ENCODE measurements at places on chromosomes 7 and 10.
A peak's percentile ranks its signal among the peaks of the same experiment; 100 is the strongest.

GRCh38 chr10:43090188-43090587 lies 13.3 kb downstream of the RET start:
- no peak for DNase-seq

- no peak for DNase-seq
Observed at GRCh38 chr10:14570800-14571199, 203.9 kb downstream of the FAM107B start.

GRCh38 chr10:132592790-132593383 lies 55.3 kb downstream of the INPP5A start:
- no peak for DNase-seq

GRCh38 chr7:98222533-98223195 lies 11.4 kb downstream of the BHLHA15 start:
- DNase-seq = no peak

GRCh38 chr7:116829041-116829440 lies 33.3 kb upstream of the CAPZA2 start:
- no peak for DNase-seq

GRCh38 chr10:61639952-61640351 lies 22.8 kb upstream of the CABCOCO1 start:
- DNase-seq = no peak

DNA sequence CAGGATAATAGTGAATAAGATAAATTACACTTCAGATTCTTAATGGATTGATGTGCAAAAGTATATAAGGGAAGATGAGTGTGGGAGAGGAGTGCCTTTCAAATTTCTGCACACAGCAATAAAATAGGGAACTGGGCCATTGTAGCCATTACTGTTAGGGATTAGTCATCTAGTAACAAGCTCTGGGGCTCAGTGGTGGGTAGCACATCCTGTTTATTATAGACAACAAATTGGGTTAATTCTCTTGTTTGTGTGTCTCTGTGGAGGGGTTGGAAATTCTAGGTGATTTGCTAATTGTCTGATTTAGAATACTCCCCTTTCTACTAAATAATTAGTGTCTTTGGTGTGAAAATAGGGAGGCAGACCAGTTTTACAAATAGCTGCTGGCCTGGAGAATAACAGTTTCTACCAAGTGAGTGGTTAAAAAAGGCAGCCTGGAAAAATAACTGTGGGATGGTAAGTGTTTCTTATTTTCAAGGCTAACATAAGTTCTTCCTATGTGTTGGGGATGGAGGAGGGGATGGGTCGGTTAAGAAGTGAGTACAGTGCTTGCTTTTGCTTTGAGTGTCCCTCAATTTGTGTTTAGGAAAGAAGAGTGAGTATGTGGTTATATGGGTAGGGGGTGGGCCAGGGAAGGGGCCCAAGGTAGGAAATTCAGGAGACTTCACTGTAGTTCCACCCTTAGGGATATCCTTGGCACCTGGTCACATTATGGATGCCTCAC lies 43.3 kb upstream of the TMEM248 start:
- DNase-seq = no peak

DNA sequence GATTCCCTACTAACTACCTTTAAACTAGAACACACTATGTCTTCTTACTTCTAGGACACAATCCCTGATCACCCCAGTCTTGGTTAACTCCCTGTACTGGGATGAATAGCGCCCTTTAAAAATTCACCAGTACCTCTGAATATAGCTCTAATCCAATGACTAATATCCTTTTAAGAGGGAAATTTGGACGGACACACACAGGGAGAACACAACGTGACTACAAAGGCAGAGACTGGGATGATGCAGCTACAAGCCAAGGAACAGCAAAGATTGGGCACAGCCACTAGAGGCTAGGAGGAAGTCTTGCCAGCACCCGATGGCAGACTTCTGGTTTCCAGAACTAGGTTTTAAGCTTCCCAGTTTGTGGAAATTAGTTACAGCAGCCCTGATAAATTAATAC lies 81.4 kb downstream of the MALSU1 start:
- no peak for DNase-seq

DNA sequence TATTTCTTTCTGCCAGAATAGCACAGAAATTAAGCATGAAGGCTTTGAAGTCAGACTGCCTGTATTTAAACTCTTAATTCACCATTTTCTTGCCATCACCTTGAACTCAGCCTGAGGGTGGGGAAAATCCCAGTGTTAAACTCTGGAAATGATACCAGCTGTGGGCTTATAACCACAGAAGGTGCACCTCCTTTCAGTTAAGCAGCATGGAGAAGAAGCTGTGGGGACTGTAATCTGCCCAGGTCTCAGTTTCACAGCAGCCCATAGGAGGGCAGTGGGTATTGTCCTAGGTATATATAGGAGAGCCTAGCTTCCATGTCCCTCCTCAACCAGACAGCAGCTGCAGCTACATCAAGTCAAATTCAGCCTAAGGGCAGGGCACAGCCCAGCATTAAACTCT lies 241.6 kb downstream of the HPSE2 start:
- no peak for DNase-seq

- DNase-seq = peak; percentile 59
Observed at GRCh38 chr7:142134909-142135308, 23.4 kb downstream of the MGAM2 start.

DNA sequence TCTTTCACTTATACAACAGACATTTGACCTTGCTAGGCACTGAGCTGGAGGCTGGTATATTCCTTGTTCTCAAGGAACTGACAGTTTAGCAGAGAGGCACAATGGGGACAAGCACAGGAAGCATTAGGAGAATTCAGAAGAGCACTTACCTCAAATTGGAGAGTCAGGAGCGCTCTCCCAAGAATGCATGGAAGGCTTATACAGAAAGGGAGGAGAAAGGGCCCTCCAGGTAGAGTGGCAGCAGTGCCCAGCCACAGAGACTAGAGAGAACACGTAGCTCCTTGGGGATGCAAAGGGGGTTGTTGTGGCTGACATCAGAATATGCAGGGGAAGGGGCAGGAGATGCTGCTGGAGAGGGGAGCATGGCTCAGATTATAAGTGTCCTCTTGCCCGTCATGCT lies 78.2 kb upstream of the MKLN1 start:
- no peak for DNase-seq

- no peak for DNase-seq
Observed at GRCh38 chr7:18445916-18446520, 49.5 kb upstream of the HDAC9 start.

GRCh38 chr7:4616116-4616515 lies 66.0 kb upstream of the FOXK1 start:
- DNase-seq = no peak

- DNase-seq = no peak
Observed at GRCh38 chr10:131644289-131644688, 256.5 kb upstream of the PPP2R2D start.

GRCh38 chr10:13571541-13571940 lies 15.2 kb upstream of the PRPF18 start:
- no peak for DNase-seq

DNA sequence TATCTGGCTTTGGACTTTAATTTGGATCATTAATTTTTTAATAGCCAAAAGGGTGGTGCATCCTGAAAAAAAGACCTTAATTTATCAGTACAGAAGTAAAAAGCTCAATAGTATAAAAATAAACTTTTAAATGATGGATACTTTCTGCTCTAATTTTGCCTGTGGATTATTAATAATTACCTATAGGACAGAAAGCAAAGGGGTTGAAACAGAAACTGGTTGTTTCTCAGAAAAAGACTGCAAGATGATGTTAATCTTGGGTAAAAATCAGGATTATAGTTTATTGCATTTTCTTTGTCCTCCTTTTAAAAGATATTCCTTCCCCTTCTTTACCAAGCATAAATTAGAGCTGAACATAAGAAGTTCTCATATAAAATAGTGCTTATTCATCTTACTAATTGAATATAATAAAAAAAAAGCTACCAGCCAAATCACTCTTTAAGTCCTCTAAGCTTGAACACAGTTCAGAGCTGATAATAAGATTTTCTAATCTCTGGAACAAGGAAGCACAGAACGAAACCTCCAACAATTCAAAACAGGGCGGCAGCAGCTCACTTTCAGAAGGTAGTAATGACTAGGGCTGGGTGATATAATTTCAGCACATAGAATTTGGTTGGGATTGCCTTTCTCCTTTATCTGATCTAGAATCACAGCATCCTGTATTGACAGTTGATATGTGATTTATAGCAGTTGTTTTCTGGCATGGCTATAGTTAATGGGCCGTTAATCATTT lies 8.1 kb upstream of the GPR85 start:
- no peak for DNase-seq

- DNase-seq = no peak
Observed at GRCh38 chr7:11239316-11239715, 265.6 kb downstream of the PHF14 start.

DNA sequence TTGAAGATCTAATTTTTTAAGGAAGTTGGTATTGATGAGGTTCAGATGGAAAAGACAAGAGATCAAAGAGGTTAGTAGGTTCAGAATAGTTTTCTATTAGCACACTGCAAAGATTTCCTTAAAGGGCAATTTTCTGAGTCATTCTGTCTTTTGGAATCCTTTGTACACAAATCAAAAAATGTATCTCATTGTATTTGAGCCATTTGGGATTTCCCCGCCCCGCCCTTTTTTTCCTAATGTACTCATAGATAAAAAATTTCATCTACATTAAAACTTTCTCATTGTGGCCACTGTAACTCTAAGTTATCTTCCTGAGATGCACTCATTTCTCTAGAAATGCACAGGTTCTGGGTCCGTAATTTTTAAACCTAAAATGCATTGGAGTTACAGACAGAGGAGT lies 12.1 kb downstream of the GIMAP6 start:
- DNase-seq = no peak

DNA sequence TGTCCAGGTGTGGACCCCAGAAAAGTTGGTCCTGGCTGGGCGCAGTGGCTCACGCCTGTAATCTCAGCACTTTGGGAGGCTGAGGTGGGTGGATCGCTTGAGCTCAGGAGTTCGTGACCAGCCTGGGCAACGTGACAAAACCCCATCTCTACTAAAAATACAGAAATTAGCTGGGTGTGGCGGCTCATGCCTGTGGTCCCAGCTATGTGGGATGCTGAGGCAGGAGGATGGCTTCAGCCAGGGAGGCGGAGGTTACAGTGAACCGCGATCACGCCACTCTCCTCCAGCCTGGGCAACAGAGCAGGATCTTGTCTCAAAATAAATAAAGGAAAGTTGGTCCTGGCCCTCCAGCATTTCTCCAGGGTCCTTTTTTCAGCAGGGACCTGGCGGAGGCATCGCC lies 1.4 kb downstream of the NUDT1 start:
- no peak for DNase-seq

GRCh38 chr10:7817984-7818294 lies 366 bp upstream of the TAF3 start:
- no peak for DNase-seq

DNA sequence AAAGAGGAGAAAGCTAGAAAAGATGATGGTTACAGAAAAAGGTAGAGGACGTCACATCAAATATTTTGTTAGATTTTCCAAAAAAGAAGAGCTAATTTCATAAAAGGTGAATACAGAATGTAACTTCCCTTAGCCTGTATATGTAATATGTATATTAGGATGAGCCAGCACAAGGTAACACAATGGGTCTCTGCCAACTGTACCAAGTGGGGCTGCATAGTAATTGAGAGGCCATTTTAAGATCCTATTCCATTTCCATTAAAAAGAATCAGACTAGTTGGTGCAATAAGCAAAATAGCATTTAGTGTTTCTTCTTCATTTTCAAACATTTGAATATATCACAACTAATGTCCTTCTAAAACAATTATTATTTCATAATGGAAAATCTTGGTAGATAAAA lies 134.6 kb downstream of the SEMA3A start:
- DNase-seq = no peak

- DNase-seq = no peak
Observed at GRCh38 chr7:158255156-158255555, 332.5 kb downstream of the PTPRN2 start.

DNA sequence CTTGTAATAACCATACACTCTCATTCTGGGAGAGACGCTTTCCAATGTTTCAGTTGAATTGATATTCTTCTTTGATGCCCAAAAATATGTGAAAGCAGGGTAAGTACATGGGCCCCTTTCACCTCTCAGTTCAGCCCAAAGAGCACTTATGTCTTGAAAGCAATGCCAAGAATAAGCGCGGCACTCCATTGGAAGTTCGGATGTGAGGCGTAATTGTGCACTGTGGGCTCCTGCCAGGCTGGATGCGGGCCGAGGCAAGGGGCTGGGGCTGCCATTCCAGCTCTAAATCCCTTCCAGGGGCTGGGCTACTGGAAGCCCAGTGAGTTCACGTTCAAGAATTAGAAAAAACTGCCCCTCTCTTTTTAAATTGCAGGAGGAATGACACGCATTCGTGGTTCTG lies 113.8 kb downstream of the EBF3 start:
- no peak for DNase-seq

DNA sequence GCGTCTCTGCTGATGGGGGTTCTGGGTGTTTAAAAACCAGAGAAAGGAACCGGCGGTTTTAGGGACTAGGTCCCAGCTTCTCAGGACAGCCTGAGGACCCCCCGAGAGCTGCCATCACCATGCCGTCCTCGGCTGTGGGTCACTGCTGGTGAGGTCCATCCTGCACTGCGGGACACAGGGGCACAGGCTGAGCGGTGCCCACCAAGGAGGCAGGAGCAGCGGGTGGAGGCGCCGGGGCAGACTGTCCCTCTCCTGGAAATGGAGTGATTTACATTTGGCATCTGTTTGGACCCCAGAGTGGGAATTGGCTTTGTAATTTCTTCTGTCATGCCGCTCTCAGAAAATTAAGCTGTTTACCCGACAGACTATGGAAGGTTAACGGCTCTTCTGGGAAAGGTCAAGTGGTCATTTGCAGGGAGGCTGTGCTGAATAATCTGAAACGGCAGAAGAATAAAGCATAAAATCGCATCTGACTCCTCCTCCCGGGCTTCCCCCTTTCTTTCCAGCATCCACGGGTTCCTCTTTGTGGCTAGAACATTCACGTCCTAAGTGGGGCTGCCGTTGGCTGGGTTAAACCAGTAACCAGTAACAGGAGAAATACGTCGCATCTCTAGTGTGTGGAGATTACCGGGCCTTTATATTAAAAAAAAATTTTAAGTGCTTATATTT lies 31.7 kb downstream of the LHPP start:
- DNase-seq = no peak

DNA sequence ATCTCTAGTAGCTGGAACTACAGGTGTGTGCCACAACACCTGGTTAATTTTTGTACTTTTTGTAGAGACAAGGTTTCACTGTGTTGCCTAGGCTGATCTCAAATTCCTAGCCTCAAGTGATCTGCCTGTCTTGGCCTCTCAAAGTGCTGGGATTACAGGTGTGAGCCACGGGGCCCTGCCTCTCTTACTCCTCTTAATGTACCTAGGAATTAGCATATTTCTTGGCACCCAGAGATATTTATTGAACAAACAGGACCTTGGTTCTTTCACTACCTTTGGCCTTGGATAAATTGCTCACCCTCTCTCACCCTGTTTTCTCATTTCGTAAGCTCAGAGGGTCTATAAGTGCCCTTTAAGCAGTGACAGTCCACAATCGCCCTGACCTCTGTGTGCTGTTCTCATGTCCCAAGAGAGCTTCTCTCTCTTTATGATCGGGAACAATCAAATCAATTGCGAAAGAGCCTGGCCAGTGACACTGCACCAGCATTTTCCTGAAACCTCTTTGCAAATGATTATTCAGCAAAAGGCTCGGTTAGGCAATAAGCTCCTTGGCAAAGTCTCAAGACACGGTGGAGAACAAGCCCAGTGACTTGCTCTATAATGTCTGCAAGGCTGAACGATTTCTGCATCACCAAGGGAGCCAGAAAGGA lies 117.7 kb downstream of the APBB1IP start:
- peak; percentile 96 for DNase-seq

Data from epithelial cell of proximal tubule (primary cell).